Mononuclear cell (primary cell): ENCODE measurements at places on chromosomes 12 and 14. TPM values are rescaled to one million over a fixed set of nuclear protein-coding genes. Genes with fewer than 3 reads are reported as not detected.

The KRT3 gene
- total RNA-seq, result not detected

The CD69 gene
- 2,627 TPM for total RNA-seq

The BHLHE41 gene
- 0.10 TPM for total RNA-seq

The EMP1 gene
- total RNA-seq, result 16.6 TPM

The RIMKLB gene
- total RNA-seq, result 8.3 TPM

The PZP gene
- not detected for total RNA-seq

The DDX47 gene
- total RNA-seq, result 188 TPM

The COL2A1 gene
- not detected for total RNA-seq

The PRB2 gene
- not detected for total RNA-seq

The ANG gene
- 1.3 TPM for total RNA-seq

The TSHR gene
- total RNA-seq, result 0.21 TPM

The NANOG gene
- not detected for total RNA-seq

The EXOC3L4 gene
- not detected for total RNA-seq

The OTX2 gene
- not detected for total RNA-seq

The ZBTB42 gene
- total RNA-seq, result 2.9 TPM

The FOXG1 gene
- not detected for total RNA-seq

The KRT7 gene
- total RNA-seq, result not detected

The PTPRR gene
- total RNA-seq, result not detected

The IL26 gene
- 0.21 TPM for total RNA-seq

The HSPA2 gene
- total RNA-seq, result 2.7 TPM

The SOAT2 gene
- total RNA-seq, result 0.21 TPM

The MAX gene
- total RNA-seq, result 158 TPM

The SCN8A gene
- total RNA-seq, result 0.21 TPM

The COCH gene
- total RNA-seq, result 0.52 TPM

The CCDC196 gene
- not detected for total RNA-seq

The KCNMB4 gene
- total RNA-seq, result 0.63 TPM

The OTOGL gene
- total RNA-seq, result not detected

The PLEK2 gene
- total RNA-seq, result 3.9 TPM

The KIF5A gene
- total RNA-seq, result 0.21 TPM

The SYCP3 gene
- 0.21 TPM for total RNA-seq

The CCT2 gene
- total RNA-seq, result 126 TPM

The ADCY4 gene
- 2.3 TPM for total RNA-seq

The CCDC175 gene
- 0.84 TPM for total RNA-seq

The TSPAN9 gene
- 3.5 TPM for total RNA-seq

The SVOP gene
- total RNA-seq, result not detected

The GDF3 gene
- total RNA-seq, result not detected

The IFI27L1 gene
- 1.0 TPM for total RNA-seq

The CCDC177 gene
- total RNA-seq, result not detected

The NEUROD4 gene
- not detected for total RNA-seq

The IFNG-AS1 gene
- total RNA-seq, result 1.7 TPM

The TCL1B gene
- 0.21 TPM for total RNA-seq

The MEG3 gene
- total RNA-seq, result 1.7 TPM

The C14orf180 gene
- not detected for total RNA-seq

The TSPAN11 gene
- not detected for total RNA-seq

The AHNAK2 gene
- 0.10 TPM for total RNA-seq

The ESPL1 gene
- 1.0 TPM for total RNA-seq

The P2RX7 gene
- total RNA-seq, result 9.3 TPM

The DLGAP5 gene
- 0.84 TPM for total RNA-seq

The PLEKHG7 gene
- total RNA-seq, result 0.42 TPM
